Cerebellar cortex (tissue), 1 donor: ENCODE measurements at places on chromosomes 11 and 22.

DNA sequence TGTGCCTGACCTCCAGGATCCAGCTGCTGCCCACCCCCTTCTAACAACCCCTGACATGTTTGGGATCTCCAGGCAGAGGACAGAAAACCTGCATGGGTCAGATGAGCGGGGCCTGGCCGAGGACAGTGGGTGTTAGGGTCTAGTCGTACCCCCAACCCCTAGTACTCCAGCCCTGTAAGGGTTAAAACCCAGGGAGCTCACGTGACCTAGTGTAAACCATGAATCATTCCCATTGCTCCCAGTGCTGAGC, 89.1 kb upstream of the CRYBB3 start:
- no peak for DNase-seq

DNA sequence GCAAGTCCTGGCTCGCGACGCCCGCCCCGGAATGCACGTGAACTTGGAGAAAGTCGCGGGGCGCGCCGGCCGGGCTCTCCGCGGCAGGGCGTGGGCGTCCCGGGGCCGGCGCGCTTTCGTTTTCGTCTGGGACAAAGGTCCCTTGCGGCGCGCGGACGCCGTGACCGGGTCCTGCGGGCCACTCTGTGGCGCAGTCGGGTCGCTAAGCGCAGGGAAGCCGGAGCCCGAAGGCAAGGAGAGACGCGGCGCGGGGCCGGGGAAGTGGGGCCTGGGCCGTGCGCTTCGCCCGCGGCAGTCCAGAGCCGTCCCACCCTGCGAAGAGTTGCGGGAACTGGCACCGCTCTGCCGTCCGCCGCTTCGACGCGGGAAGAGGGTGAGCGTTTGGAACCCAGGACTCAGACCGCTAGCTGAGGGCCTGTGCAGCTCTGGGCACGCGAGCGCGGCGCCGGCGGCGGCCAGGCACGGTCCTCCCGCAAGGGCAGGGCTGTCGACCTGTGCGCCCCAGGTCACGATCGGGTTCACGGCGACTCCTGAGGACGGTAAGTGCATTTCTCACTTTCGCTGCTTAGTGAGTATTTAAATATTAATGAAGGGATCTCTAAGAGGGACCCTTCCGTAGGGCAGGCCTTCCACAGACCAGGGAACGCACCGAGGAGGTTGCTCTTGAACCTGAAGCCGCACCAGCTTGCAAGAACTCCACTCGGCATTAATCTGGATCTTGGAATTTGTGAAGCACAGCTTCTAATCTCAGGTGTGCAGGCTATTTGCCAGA, 78.0 kb upstream of the PPARA start:
- DNase-seq, result peak; percentile 36

DNA sequence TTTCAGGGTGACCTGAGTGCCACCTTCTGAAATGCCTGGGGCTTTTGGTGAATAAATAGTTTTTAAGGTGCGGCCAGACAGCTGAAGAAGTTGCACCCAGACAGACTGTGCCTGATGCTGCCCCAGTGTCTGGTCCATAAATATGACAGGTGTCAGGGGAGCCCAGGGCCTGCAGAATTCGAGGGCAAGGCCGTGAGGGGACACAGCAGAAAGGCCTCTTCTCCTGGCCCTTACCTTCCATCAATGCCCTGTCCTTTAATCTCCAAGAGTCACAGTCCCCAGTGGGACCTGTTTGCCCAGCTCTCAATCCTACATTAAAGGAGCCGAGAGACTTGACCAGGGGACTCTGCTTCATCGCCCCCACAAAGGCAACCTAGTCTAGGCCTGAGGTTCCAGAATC, 45.7 kb downstream of the NAT10 start:
- DNase-seq, result no peak

DNA sequence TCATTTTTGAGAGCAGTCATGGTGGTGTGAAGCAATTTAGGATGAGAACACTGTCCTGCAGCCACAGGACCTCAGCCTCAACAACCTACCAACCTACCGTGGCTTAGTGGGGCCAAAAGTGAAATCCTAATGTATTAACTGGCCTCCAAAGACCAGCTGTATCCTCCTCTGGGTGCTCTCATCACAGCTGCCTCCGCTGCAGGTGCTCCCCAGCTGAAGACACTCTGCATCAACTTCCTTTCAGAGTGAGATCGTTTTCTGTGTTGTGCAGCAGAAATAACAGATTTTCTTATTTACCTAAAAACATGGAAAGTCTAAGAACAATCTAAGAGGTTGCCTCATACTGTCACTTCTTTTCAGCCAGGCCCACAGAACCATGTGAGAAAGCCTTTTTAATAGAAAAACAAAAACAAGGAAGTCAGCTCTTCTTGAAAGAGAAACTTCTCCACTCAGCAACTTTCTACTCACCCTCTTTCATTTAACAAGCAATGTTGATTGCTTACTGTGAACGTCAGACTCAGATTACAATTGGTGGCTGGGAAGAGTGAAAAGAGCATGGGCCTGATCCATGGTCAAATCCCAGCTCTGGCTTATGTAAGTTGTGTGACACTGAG, 136.1 kb downstream of the TENM4 start:
- no peak for DNase-seq

GRCh38 chr11:43278193-43278956, 33.4 kb upstream of the API5 start:
- DNase-seq, result peak; percentile 58

- no peak for DNase-seq
These were observed 1.1 kb downstream of the PVALB start for GRCh38 chr22:36815558-36816338.
